ENCODE measurements at places on chromosomes 13 and 19.

GRCh38 chr13:97257800-97258799 is 36.0 kb downstream of the MBNL2 start:
- no peak for DNase-seq

DNA sequence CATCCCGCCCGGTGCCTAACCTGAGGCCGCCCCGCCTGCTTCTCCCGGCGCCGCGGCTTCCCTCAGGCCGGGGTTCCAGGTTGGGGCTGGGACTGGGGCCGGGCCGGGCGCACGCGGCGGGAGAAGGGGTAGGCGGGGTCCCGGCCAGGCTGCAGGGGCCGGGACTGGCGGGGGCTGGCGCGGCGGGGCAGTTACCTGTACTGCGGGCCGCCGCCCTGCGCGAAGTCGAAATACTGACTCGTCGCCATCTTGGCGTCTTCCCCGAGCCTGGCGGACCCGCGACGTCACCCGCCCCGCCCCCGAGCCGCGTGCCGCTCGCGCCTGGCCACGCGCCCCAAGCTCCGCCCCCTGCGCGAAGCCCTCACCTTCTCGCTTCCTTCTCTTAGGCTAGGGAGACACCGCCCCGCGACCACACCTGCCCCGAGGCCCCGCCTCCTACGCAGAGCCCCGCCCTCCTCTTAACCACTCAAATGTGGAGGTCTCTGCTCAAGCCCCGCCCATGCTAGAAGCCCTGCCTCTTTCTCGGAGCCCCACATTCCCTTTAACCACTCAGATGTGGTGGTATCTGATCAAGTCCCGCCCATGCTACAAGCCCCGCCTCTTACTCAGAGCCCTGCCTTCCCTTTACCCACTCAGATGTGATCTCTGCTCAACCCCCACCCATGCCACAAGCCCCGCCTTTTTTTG is at the start of gene ZFR2:
TSS of gene ZFR2 (minus strand) at position 269 of the 687 bp plus-strand sequence. CDS start at position 248, 21 bp downstream.
- peak; percentile 20 for DNase-seq

DNA sequence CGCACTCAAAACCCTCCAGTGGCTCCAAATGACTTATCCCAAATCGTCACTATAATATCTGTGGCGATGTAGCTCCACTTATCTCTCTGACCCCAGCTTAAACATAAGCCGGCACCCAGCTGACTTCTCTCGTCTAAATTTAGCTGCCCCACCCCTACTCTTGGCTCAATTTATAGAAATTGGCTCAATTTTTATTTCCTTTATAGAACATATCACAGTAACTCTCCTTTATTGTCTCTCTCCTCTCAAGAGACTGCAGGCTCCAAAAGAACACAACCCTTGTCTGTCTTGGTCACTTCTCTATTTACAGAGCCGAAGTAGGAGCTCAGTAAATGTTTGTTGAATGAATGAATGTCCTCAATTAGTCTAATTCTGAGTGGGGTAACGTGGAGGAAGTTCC is 805 bp downstream of the ZNF784 start:
- no peak for DNase-seq

DNA sequence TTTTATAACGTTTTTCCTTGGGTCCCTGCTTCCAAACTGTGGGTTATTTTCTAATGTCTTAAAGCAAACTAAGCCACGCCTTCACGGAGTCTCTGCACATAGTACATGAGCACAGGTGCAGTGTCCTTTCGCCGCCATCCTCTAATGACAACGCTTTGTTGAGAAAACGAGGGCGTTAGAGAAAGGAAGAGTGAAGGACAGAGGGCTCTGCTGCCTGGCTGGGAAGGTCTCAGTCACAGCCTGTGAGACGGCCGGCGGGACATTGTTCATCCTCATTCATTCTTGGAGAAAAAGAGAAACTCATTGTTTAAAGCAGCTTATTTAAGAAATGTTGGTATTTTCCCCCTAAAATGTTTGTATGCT is 9.5 kb downstream of the IL17D start:
- DNase-seq = no peak

GRCh38 chr19:6041991-6042481 is 64.1 kb upstream of the RANBP3 start:
- no peak for DNase-seq

DNA sequence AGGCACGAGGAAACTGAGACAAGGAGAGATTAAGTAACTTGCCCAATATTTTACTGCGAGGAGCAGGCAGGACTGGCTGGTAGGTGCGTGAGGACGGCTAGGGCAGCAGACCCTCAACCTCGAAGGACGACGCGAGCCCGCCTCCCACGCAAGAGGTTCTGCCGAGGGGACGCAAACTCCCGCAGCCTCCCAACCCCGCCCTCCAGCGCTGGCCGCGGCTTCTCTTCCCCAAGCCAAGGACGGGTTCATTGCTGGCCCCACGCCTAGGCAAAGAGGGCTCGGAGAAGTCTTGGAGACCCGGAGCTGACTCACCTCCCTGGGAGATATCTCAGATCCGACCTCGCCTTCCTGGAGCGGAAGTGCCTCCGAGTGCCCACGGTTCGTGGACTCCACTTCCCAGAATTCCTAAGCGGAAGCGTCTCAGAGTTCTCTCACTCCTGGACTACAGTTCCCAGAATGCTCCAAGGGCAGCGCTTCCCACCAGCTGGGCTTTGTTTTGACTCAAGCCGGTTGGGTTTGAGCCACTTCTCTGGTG is at the start of gene ZNF235:
TSS of gene ZNF235 (minus strand) at position 367 of the 535 bp plus-strand sequence. CDS start 1,621 bp downstream, outside the sequence.
- DNase-seq = peak; percentile 64

- no peak for DNase-seq
Observed at GRCh38 chr13:94583926-94584325, 12.0 kb downstream of the TGDS start.

GRCh38 chr13:113170511-113170910 is 12.1 kb downstream of the PROZ start:
- DNase-seq = no peak

Measured in neural crest cell (in vitro differentiated cells).